ENCODE measurements at places on chromosomes 3 and 15.
A peak's percentile ranks its signal among the peaks of the same experiment; 100 is the strongest.

DNA sequence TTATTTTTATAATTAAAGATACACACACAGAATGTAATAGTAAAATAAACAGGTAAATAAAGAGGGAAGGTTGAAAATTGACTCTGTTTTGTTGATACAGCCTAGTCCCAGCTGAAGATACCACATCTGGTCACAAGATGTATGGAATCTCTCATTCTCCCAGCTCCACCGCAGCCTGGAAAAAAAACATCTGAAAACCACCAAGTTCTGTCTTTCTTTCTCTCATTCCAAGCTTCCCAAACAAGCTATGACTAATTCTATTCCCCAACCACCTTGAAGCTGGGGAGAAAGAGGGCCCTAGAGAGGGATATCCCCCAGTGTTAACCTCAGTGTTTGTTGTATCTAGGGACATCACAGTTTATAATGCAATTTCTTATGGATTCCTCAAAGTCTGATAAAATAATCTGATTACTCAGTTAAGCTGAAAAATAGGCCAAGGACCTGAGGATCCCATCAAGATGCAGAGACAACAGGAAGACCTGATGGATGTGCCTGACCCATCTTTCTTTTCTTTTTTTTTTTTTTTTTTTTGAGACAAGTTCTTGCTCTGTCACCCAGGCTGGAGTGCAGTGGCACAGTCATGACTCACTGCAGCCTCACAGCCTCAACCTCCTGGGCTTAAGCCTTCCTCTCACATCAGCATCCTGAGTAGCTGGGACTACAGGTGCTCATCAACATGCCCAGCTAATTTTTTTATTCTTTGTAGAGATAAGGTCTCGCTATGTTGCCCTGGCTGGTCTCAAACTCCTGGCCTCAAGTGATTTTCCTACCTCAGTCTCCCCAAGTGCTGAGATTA, 38.1 kb downstream of the SRGAP3 start:
- no peak for DNase-seq

DNA sequence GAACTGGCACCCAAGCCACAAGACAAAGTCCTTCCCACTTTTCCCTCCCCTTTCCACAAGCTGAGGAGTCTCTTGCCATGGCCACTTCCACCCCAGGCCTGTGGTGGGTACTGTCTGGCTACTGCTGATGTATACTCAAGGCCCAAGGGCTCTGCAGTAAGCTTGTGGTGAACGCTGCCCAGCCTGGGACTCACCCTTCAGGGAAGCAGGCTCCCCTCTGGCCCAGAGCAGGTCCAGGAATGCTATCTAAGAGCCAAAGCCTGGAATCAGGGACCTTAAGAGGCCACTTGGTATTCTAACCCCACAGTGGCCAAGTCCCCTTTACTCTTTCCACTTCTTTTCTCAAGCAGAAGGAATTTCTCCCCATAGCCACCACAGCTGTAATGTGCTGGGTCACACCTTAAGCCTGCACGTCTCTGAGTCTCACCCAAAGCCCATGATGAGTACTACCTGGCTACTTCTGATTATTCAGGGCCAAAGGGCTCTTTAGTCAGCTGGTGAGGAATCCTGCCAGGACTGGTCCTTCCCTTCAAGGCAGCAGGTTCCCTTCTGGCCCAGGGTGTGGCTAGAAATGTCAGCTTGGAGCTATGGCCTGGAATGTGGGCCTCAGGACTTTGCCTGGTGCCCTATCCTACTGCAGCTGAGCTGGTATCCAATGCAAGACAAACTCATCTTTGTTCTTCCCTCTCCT, 4.0 kb downstream of the PATL2 start:
- no peak for DNase-seq

- DNase-seq: no peak
Measured at GRCh38 chr3:171809611-171809860, 747 bp downstream of the PLD1 start.

DNA sequence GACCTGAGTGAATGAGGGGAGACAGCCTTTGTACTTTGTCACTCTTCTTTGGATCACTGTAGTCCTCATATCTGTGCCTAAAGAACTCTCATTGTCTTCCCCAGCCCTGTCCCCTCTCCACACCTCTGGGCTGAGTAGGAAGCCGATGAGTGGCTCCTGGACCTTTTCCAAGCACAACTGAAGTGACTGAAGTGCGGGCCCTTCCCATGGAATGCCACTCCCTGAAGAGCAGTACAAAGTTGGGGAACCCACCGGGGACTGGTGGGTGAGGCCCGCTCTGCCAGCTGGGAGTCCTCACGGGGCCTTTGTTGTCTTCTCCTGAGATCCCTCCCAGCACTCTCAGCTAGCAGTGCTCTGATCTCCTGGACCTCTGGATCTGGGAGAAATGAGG, 90.1 kb downstream of the AAGAB start:
- DNase-seq: no peak

DNA sequence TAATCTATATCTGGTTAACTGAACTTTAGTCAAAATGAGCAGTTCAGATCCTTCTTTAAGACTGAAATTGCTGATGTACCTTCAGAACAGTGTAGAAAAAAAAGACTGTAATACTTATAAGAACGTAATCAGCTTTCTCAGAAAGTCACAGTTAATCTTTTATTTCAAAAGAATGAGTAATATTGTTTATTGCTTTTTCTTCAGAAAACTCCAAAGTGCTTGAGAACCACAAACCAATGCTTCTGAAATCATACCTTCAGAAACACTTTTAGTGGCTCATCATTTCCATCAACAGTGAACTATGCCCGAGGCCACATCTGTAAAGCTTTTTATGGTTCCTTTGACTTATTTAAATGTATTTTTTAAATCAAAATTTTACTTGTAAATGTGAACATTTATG, 33.3 kb upstream of the CLASP2 start:
- no peak for DNase-seq

DNA sequence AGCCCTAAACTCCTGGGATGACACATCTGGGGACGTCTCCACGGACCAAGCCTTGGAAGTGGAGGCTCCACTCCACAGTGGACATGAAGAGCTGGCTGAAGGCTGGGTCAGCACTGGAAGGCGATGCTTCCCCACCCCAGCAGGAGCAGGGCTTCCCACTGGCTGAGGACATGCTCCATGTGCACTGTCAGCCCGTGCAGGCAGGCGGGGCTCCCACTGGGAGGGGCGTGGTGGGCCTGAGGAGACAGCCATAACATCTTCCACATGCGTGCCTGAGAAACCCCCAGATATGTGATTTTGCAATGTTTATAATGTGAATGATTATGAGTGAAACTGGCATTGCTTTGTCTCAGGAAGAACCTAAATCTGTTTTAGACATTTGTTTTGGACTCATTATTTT, 231.3 kb downstream of the KLF13 start:
- DNase-seq: no peak

GRCh38 chr3:142973217-142974009, 9.9 kb upstream of the PAQR9 start:
- no peak for DNase-seq

GRCh38 chr3:94234177-94234788, 171.4 kb downstream of the NSUN3 start:
- no peak for DNase-seq

- DNase-seq: no peak
Measured at GRCh38 chr15:38042707-38043445, 108.4 kb downstream of the TMCO5A start.

DNA sequence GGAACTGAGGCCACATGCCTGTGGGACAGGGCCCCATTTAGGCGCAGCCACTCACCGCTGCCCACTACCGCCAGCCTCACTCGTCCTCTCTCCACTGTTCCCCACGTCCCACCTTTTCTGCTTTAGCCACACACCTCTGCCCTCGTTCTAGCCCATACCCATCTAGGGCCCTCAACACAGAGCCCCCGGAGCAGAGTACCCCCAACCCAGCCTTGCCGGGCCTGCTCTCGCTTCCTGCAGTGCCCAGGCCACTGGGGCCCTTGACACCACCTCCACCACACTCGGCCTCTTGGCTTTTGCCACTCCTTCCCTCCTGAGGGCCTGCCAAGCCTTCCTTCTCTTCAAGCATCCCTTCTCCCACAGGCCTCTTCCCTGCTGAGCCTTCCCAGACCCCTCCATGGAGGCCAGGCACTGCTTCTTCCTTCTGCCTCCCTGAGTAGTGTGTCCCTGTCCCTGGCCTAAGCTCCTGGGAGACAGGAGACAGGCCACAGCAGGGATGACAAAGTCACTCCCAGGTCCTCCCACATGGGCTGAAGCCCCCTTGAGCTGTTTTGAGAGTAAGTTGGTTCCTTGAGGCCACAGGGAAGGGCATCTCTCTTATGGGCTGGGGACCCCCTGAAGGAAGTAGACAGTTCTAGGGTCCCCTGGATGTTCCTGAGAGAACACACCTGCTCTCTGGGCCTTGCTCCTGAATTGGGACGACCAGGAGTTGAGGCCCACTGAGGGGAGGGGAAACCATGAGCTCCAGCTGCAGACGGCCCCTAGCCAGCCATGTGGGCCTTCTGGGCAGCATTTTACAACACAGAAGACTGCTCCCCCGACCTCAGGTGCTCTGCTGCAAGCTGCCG, 4.4 kb downstream of the PRSS50 start:
- DNase-seq: peak; percentile 30

All from RWPE2 (cell line).